Pancreas (tissue), 10 donors: ENCODE measurements at places on chromosomes 2 and 18.

- no peak for DNase-seq
Observed at GRCh38 chr18:4276953-4277585, 178.0 kb downstream of the DLGAP1 start.

DNA sequence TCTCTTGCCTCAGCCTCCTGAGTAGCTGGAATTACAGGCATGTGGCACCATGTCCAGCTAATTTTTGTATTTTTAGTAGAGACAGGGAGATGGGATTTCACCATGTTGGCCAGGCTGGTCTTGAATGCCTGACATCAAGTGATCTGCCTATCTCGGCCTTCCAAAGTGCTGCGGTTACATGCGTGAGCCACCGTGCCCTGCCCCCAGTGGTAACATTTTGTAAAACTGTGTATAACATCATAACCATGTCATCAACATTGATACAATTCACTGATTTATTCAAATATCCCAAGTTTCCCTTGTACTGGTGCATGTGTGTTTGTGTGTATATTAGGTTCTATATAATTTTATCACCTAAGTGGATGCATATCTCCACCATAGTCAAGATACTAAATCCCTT, 70.0 kb downstream of the PDCL3 start:
- no peak for DNase-seq

DNA sequence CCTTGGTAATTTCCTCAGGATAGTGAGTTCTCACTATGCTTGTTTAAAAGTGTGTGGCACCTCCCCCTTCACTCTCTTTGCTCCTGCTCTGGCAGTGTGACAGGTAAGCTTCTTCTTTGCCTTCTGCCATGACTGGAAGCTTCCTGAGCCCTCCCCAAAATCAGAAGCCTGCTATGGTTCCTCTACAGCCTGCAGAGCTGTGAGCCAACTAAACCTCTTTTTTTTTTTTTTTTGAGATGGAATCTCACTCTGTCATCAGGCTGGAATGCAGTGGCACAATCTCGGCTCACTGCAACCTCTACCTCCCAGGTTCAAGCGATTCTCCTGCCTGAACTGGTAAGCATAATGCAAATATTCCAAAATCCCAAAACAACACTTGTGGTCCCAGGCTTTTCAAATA, 80.0 kb downstream of the SOWAHC start:
- DNase-seq = no peak

DNA sequence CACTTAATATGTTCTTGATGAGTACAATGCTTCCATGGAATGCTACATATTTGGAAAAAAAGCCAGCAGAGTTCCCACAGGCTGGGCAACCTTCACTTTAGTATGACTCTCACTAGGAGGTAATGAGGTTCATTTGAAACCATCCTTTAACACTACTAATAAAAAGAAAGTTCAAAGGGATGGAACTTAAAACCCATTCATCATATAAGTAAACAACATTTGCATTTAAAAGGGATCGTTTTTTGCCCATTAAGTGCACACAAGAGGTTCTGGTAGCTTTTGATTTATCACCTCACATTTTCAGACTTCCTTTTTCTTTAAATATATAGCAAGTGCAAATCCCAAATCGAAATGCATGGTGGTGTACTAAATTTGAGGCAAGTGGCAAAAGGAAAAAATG, 270.8 kb upstream of the DCC start:
- no peak for DNase-seq

DNA sequence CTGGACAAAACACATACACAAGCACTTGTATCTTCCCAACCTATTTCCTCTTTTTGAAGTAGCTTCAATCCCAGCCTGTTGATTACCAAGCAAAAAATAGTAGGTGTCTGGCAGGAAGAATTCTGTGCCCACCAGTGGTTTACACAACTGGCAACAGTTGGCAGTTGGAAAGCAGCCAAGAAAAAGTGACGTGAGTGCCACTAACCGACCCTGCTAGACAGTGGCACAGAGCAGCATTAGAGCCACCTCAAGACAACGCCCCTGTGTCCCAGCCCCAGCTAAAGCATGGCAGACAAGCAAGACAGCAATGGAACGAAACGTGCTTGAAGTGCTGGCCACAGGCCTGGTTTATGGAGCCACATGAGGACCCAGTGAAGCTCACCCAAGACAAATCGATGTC, 379.6 kb downstream of the FBXO15 start:
- DNase-seq = no peak

DNA sequence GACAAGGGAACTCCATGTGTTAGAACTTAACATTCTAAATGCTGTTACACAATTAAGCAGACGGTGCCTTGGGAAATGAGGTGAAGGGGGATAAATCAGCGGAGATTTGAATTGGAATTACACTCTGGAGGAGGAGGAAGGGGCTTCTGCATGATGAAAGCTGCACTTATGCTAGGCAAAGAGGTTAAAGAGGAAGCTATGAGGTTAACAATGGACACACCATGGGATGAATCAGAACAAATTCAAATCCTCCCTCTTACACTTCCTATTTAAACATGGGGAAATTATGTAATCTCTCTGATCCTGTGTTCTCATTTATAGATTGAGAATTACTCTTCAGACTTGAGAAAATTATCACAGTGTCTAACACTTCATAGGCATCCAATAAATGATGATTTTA, 121.5 kb upstream of the SIX2 start:
- no peak for DNase-seq

DNA sequence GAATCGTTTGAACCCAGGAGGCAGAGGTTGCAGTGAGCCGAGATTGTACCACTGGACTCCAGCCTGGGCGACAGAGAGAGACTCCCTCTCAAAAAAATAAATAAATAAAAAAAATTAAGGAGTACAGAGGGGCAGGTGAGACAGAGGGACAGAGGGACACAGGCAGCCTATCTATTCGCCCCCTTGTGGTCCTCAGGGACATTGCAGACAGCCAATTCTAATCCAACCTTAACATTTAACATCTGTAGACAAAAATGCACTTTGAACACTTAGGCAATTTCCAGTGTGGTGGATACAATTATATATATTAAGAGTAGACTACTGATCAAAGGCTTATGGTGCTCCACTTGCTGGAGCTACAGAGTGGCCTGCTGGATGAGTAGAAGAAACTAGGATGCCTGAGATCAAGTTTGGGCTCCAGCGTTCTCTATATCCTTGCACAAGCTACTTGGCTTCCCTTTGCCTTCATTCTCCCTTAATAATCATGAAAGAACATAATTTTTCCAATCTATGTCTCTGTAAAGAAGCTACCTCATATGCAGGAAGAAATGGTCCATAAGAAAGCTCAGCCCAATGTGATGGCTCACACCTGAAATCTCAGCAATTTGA, 8.2 kb upstream of the SMARCAL1 start:
- DNase-seq = no peak

- DNase-seq = no peak
Observed at GRCh38 chr2:239884051-239884405, 141.1 kb downstream of the NDUFA10 start.

DNA sequence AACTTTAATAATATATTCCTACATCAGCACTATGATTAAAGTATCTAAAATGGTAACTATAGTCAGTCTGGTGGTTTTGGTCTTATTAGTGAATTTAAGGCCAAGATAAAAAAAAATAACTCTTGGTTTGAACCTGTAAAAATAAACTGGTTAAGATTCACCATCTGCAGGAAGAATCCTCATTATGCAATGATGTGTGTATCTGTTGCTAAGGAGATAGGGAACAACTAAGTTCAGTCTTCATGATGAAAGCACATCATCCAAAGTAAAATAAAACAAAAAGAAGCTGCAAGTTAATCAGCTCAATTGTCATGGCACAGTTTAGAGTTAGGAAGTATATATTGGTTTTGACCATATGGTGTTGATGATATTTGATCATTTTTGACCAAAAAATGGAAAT, 466.0 kb downstream of the NYAP2 start:
- no peak for DNase-seq

DNA sequence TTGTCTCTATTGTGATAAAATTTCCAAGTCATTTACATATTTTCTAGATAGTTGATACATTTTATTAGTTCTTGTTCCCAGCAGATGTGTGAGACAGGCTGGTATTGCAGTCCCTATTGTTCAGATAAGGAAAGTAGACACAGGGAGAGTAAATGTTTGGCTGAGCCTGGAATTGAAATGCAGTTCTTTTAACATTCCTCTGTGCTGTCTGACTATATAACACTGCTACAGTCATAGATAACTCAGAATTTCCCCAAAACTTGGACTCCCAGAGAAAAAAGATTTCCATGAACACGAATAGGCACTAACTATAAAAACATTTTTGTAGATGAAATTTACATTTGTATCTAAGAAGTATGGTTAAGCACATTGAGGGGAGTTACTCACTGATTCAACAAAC, 71.4 kb downstream of the PLCL1 start:
- no peak for DNase-seq

GRCh38 chr2:9941196-9941995, 10.1 kb upstream of the GRHL1 start:
- DNase-seq = no peak

DNA sequence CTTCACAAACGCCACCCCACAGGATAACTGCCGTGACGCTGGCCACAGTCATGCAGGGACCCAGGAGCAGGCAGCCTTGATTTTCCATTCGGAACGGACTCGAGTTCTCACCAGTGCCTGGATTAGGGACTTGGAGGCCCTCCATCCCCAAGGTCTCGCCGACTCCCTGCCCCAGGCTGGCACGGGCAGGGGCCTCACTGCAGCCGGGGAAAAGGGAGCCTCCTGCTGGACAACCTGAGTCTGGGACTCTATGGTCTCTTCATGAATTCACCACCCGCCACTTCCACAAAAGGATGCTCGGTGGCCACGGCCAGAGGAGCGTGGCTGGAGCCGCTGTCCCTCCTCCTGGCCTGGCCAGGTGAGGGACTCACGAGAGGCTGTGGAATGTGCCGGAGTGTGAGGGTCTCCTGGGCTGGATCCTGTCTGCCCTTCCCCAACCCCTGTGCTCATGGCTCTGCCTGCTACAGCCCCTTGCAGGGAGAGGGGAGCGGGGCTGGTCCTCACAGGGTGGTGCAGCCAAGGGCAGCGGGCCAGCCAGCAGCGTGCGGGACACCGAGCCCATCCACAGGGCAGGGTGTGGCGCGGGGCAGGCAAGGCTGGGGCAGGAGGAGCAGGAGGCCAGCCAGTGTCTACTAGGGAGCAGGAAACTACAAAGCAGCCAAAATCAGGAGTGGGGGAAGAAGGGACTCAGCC, 42.3 kb downstream of the AQP12A start:
- no peak for DNase-seq

DNA sequence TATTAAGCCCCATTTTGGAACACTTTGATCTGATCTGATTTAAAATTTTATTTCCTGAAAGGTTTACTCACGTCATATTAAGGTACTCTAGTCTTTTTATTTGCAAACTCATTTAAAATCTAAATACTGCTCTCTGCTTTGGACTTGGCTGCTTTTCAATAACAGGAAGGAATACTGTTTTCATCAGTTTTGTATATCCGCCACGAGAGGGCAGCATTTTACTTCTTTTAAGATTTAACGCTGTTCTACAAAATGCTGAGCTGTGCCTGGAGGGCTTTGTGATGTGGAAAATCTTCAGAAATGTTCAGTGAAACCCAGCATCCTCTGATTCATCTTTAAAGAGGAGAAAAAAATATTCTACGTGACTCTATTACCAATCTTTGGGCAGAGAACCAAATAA, 37.5 kb upstream of the SLC38A11 start:
- DNase-seq = peak; percentile 41

DNA sequence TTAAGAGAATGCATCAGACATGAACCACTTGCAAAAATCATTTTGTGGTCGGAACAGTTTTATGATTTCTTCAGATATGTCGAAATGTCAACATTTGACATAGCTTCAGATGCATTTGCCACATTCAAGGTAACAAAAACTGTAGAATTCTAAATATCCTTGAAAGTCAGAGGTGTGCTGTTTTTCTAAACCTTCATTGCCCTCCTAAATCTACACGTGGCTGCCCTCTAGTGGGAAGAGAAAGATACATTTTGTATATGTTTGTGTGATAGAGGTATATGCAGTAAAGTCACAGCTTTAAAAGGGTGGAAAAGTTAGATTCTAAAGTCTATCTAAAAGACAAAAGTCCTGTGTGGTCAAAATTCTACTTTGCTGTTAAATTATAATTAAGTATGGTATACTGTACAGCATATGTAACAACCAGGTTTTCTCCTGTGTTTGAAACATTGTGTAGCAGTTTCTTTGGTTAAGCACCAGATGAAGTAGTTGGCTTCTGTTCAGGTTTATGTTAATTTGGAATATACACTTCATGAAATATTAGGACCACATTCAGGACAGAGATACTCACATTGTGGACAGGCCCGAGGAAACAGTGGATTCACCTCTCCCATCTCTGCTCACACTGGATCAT, 65.9 kb upstream of the ITM2C start:
- DNase-seq = no peak

GRCh38 chr2:200449149-200449548, 60.7 kb downstream of the KCTD18 start:
- no peak for DNase-seq

DNA sequence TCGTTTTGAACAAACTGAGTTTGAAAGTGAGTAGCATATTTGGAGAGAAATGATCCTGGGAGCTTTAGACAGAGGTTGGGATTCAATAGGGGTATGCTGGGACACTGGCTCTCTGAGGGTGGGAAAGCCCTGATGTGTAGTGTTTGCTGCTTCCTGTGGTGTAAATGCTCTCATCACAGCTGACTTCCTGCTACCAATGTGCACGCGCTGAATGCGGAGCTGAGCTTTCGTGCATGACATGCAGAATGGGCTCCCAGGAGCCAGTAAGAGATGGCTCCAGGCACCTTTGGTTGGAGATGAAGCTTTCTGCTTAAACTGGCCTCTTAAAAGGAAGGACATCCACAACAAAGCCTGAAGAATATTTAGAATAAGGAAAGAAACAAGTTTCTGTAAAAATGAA, 224.1 kb upstream of the CCDC150 start:
- DNase-seq = no peak

DNA sequence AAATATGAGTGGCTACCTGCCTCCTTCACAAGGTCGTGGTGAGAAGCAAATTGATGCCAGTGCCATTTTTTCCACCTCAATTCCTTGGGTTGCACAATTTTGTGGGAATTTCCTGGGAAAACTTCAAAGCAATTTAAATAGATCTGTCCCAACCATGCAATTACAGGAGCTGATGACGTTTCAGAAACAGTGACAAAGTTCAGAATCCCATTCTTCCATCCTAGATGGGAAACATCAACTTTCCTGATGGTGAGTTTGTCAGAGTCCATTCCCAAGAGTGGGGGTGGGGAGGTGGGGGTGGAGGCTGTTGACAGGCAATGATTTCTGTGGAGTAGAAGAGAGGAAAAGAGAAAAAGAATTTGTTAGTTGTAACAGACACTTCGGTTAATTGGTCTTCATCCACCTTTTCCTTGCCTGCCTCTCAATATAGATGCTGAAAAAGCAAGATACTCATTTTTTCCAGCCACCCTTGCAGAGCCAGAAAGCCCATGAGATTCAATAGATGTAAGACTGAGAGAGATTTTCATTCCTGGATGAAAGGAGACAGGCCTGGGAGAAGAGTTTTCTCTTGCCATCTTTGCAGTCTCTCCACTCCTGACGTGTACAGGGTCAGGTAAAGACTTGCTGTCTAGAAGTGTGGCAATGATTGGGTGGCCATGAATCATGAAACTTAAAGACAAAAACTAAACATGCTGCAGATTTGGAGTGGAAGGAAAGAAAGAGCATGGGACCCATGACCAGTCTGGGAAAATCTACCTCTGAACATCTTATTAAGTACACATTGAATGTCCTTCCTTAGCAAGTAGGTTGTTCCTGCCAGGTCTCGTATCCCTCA, 47.3 kb downstream of the SOCS6 start:
- no peak for DNase-seq

GRCh38 chr18:31278609-31279071, 39.3 kb upstream of the DSG1 start:
- DNase-seq = no peak

- peak; percentile 80 for DNase-seq
Observed at GRCh38 chr2:10434886-10435819, 13.0 kb downstream of the ODC1 start.

- no peak for DNase-seq
Observed at GRCh38 chr2:136664713-136665405, 100.5 kb upstream of the THSD7B start.
